NCI-H524 (cell line): ENCODE measurements at places on chromosomes 16 and 17.
A peak's percentile ranks its signal among the peaks of the same experiment; 100 is the strongest.

- DNase-seq, result no peak
These were observed 2.9 kb downstream of the ARMC5 start for GRCh38 chr16:31461921-31462804.

GRCh38 chr16:83212301-83212841 lies 585.6 kb downstream of the CDH13 start:
- no peak for DNase-seq

GRCh38 chr17:76240461-76241203 lies at the start of gene RNF157:
Gene RNF157, minus strand, starts transcription at chr17:76240493. Its CDS starts 253 bp downstream, at chr17:76240240.
- DNase-seq, result peak; percentile 84

- no peak for DNase-seq
These were observed 1.1 kb upstream of the GNAO1 start for GRCh38 chr16:56190048-56190676.

GRCh38 chr16:71746442-71747046 lies 22.0 kb upstream of the PHLPP2 start:
- no peak for DNase-seq

DNA sequence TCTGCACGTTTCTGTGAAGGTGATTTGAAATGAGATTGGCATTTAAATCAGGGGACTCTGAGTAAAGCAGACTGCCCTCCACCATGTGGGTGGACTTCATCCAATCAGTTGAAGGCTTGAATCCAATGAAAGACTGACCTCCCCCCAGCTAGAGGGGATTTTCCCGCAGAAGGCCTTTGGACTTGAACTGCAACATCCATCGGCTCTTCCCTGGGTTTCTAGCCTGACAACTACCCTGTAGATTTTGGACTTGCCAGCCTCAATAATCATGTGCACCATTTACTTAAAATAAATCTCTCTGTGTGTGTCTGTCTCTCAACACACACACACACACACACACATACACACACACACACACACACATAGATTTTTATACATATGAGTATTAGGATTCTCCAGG lies 23.9 kb upstream of the CNEP1R1 start:
- no peak for DNase-seq

DNA sequence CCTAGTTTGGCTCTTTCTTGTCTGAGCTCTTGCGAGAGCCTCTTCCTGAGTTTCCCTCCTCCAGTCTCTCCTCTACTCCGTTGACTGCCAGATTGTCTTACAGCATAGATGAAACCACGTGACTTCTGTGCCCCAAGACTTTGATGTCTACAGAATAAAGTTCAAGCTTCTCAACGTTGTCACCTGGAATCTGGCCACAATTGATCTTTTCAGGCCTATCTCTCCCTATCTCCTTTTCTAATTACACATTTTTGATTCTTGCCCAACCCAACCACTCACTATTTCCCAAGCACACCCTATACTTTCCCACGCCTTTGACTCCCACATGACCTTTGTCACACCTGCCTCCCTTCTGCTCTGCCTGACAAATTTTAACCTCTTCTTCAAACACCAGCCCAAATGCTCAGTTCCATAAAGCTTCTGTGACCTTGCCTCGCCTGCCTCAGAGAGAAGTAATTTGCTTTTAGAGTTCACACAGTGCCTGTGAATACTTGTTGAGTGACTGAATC lies 52.4 kb upstream of the PMFBP1 start:
- no peak for DNase-seq

- DNase-seq, result no peak
These were observed 29.7 kb downstream of the RTN4RL1 start for GRCh38 chr17:1995321-1995892.

DNA sequence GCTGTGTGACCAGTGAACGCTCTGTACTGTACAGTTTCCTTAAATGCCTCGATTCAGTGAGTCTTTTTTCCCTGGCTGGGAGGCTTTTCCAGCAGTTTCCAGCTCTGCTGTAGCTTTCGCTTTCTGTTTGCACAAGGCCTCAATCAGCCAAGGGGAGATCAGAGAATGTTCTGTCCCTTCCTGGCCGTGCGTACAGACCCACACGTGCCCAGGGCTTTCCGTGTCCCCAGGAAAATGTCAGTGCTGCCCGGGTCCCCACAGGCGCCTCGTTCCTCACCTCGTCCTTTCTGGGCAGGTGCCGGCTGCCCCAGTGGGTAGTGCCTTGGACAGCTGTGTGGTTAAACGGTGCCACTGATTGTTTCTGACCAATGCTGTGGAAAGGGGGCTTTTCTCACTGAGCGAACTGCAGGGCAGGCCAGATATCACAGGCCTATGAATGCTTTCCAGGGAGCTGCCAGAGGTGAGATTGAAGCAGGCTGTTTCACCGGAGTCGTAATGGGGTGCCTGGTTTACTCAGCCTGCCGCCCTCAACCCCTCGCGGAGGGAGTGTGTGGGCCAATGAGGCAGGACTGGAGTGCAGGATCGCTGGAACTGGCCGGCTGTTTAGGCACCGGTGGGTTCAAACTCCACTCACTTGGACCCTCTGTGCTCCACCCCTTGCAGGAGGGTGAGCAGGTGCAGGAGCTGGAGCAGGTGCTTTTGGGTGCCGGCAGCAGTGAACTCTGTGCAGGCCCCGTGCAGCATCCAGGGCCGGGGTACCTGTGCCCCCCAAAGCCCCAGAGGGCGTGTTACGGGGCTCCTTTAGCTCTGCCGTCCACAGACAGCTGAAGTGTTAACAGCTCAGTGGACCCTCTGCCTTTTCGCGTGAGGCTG lies 44.4 kb downstream of the ZNF778 start:
- no peak for DNase-seq

GRCh38 chr16:49701789-49702494 lies 154.0 kb downstream of the ZNF423 start:
- peak; percentile 97 for DNase-seq

GRCh38 chr16:977081-977701 lies 4.4 kb upstream of the SOX8 start:
- no peak for DNase-seq

DNA sequence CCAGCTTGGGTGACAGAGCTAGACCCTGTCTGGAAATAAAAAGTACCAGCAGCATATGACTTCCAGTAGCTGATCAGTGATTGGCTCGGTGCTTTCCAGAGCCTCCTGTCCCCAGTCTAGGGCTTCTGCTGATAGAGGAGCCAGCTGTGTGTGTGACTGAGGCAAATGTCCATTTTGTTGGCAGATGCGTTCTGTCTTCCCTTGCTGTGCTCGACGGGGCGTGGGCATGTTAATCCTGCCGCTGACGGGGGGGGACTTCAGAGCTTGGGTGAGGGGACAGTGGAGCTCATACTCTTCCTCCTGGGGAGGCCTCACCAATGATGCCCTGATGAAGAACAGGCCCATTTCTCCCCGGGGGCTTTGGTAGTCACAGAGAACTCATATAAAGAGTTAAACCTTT lies 14.6 kb downstream of the KCTD2 start:
- peak; percentile 94 for DNase-seq

- DNase-seq, result no peak
These were observed 307.5 kb upstream of the DYNLRB2 start for GRCh38 chr16:80233097-80233835.

DNA sequence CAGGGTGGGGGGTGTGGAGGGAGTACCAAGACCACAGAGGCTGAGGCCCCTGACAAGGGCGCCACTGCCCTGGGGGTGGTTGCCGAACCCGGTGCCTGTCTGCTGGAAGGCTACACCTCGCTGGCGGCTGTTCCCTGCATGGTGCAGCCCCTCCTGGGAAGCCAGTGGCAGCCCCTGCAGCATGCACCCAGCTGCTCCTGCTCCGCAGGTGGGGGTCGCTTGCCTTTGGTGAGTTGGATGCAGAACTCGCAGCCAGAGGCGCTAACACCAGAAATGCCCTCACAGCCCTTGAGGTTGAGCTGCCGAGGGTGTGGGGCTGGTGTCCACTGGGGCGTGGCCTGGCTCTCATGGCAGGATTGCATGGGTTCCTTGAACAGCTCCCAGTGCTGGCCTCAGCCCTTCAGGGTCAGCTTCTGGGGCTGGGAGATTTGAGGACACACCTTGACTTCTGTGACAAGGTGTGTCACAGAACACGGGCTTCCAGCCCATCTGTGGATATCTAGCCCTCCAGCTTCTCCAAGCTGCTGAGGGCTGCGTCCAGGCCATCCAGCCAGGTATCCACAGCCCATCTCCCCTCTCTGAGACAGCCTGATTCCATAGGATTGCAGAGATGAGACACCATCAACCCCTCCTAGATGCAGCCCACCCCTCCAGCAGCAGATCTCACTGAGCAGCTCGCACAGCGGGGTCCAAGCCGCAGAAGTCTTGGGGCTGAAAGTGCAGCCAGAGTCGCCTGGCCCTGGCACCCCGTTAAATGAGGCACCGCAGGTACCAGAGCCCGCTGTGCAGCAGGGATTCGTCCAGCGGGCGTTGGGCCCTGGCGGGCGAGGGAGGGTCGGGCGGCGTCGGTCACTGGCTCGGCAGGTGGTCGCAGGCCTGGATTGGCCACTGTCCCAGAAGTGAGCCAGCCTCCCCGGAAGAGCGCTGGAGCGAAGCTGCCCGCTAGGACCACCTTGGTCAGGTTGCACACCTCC lies 586.3 kb downstream of the KCNJ18 start:
- no peak for DNase-seq

GRCh38 chr17:22268214-22268911 lies 576.0 kb downstream of the KCNJ18 start:
- DNase-seq, result no peak

- DNase-seq, result peak; percentile 94
These were observed 23.2 kb downstream of the SLC39A11 start for GRCh38 chr17:73069164-73069770.

DNA sequence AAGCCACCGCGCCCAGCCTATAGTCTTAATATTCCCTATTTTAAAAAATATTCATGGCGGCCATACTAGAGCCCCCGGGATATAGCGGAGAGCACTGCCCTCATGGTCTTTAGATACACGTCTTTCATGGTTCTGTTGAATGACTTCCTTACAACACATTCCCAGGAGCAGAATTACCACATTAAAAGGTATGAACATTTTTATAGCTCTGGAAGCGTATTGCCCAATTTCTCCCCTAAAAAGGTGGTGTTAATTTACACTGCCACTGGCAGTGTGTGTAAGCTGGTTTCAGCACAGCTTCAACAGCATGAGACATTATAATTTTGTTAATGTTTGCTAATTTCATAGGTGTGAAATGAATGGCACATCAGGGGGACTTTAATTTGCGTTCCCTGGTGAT lies 19.0 kb downstream of the C17orf100 start:
- DNase-seq, result no peak

- DNase-seq, result no peak
These were observed 11.5 kb downstream of the SLC35B1 start for GRCh38 chr17:49696233-49696761.

DNA sequence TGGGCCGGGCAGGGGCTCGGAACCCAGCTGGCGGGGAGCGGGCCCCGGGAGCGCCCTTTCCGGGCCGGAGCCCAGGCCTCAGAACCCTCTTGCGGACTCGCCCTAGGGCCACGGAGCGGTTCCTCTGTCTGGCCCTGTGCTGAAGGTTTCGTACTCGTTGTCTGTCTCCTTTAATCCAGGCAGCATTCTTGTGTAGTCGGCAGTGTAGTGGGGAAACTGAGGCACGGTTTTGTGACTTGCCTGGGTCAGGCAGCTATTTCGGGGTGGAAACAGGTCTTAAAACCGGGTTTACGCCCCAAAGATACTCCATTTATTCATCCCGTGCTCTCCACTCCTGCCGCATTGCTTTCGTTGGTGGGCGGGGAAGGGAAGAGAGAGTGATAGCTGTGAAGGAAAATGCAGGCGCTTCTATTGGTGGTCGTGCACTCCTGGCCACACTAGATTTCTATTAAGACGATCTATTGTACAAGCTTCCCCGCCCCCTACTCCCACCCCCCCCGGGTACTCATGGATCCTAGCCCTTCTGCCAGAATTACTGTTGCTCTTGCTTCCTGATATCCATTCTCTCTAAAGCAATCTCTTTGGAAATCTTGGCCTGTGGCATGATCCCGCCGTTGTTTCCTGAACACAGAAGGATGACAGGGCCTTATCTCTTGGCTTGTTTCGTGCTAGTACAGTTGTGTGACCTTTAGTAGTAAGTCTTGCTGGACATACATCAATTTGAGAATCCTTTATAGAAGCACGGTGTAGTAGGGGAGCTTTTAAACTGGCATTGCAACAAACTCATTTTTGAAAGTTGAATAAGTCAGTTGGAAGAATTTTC lies 751 bp downstream of the DCAF7 start:
- peak; percentile 78 for DNase-seq

- DNase-seq, result peak; percentile 51
These were observed 30.3 kb downstream of the CHD9NB start for GRCh38 chr16:53022374-53022773.
